A673 (cell line): ENCODE measurements at places on chromosomes 7 and 10.
A peak's percentile ranks its signal among the peaks of the same experiment; 100 is the strongest.

- no peak for DNase-seq
These were observed 5.1 kb downstream of the GSTO2 start for GRCh38 chr10:104273899-104274575.

GRCh38 chr7:41861642-41862041 is 158.8 kb upstream of the INHBA start:
- DNase-seq, result no peak

- no peak for DNase-seq
These were observed 235.4 kb downstream of the HGF start for GRCh38 chr7:81534446-81534845.

GRCh38 chr10:95282107-95282506 is 8.7 kb downstream of the PDLIM1 start:
- DNase-seq, result no peak

DNA sequence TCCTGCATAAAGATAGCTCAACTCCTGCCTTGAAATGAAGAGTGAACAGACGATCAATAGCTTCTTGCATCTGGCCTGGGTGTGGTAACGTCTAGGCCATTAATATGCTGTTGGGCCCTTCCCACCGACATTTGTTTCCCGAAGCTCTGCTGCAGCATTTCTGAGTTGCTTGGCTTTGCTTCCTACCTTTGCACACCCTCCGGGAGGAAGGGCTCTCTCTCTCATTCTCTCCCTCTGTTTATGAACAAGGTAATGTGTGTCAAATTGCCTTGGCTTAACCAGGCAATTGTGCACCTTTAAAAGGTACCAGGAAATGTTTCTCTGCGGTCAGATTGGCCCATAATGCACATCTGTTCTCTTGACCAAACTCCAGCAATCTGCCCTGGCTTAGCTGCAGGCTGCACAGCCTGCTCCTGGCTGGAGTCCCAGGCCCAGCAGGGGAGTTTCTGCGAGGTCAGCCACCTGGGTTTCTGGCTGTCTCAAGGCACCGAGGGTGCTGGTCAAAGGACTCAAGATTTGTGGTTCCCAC is 223.7 kb downstream of the SNX10 start:
- no peak for DNase-seq

DNA sequence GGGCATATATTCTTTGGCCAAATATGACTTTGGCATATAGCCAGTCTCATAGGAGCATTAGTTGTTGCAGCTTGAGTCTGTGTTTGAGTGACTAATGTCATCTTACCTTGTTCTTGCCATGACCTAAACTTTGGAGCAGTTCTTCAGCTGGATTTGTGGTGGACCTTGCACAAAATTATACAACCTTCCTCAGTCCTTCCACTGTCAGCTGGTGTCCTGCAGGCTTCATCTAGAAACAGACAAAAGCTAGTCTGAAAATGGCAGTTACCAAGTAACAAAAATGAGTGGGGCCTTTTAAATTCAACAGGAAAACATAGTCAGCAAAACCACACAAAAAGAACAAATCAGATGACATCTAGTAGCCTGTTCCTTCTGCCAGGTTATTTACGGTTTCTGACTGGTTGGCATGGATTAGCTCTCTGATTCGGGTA is 59.5 kb upstream of the HECTD2 start:
- no peak for DNase-seq

DNA sequence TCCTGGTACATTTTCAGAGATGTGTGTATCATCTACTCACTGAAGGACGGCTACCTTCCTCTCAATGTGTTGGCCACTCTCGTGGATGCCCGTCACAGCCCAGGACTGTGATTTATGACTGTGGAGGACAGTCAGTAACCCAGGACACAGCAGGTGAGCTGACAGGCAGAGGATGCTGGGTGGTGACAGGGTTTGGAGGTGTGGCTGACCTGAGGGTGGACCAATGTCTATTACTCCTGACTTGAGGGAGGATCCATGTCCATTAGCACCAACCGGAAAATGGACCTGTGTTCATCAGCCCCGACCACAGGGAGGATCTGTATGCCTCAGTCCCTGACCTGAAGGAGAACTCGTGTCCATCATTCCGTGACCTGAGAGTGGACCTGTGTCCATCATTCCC is 96.1 kb downstream of the ADCY1 start:
- no peak for DNase-seq

DNA sequence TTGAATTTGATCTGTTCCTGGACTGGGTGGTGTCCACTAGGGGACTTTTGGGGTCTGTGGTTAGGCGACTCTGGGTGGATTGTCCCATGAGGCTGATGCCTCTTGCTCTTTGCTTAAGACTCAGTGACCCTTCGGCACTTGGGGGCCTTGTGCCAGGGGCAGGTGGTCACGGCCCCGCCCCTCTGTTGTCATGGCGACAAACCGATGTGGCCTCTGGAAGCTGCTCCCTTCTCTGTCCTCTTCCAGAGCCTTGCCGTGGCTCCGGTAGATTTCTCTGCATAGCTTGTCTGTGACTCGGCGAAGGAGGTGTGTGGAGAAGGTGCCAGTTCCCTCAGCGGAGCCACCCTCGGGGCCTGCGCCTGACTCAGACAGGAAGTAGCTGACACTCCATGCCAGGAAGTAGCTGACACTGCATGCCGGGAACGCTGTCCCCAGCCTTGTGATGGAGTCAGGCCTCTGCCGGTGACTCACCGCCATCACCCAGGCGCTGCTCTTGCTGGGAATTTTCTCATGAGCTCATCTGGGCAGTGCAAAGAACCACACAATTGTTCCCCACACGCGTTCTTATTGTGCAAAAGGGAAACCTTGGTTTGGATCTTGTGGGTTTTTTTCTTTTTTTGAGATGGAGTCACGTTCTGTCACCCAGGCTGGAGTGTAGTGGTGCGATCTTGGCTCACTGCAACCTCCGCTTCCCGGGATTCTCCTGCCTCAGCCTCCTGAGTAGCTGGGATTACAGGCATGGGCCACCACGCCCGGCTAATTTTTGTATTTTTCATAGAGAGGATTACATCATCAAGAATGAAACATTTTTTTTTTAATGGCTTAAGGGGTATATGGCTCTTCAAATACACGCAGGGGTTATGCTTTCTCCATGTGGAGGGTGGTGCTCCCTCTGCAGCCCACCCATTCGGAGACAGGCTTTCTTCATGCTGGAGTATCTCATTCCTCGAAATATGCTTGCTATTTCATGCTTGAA is 72.6 kb downstream of the PFKFB3 start:
- DNase-seq, result peak; percentile 91

- no peak for DNase-seq
These were observed 22.2 kb downstream of the YAE1 start for GRCh38 chr7:39588416-39588815.
